ENCODE measurements at places on chromosomes 12 and 14.

DNA sequence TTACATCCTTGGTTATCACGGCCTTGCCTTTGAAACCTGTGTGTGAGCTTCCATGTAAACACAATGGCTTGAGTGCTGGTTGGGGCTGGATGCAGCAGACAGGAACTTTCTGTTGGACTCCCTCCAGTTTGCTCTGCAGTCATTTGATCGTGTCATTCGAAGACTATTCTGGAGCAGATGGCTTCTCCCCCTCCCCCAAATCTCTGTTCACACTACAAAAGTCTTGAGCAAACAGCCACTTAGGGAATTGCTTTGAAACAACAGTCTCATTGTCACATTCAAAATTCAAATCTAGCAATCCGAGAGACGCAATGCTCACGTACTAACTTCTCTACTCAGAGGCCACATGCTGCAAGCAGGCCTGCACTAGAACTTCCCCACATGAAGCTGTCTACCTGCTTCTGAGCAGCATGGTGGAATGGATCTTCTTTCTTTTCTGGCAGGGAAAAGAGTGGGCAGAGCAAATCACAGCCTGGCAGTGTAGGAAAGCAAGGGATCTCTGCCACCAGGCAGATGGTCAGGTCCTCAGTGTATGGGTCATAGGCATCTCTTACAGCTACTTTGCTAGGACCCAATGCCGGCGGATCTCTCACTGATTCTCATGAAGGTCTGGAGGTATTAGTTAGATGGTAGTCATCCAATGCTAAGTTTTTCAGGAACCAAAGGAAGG lies 214.2 kb downstream of the PPM1H start:
- peak; percentile 35 for DNase-seq

DNA sequence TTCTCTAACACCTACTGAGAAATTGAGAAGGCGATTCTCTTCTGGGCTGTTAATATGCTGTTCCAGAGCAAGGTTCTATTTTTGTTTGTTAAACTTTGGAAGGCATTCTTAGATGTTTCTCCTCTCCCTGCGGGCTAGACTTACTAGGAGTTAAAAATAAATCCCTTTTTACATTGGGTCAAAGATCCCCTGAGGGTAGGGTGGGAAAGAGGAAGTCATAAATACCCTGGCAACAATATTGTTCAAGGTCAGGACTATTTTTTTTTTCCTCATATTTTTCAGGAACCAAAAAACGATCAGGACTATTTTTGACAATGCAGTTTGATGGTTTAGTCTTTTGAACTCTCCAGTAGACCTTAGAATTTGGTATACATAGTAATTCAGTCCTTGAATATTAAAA lies 12.0 kb upstream of the SLC2A14 start:
- DNase-seq: no peak

DNA sequence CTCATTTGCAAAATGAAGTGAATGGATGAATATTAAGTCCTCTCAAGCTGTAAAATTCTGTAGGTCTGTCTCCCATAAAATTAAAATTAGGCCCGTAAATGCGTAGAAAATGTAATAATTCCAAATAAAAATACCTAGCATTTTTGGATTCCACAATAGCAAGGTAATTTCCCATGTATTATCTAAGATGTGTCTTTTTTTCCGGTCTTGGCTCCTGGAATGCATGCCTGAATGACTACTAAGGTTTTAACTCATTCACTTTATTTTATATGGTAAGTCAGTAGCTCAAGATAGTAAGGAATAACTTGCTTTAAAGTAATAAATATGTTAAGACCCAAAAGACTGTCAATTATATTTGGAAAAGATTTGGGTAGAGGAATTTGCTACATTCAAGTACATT lies 11.1 kb downstream of the TXNRD1 start:
- no peak for DNase-seq

GRCh38 chr12:3644104-3644503 lies 108.8 kb downstream of the CRACR2A start:
- no peak for DNase-seq

- no peak for DNase-seq
Observed at GRCh38 chr14:55654243-55654642, 74.2 kb downstream of the KTN1 start.
